ENCODE measurements at places on chromosomes 2 and 18. TPM values are rescaled to one million over a fixed set of nuclear protein-coding genes. Genes with fewer than 3 reads are reported as not detected.
A peak's percentile ranks its signal among the peaks of the same experiment; 100 is the strongest.

DNA sequence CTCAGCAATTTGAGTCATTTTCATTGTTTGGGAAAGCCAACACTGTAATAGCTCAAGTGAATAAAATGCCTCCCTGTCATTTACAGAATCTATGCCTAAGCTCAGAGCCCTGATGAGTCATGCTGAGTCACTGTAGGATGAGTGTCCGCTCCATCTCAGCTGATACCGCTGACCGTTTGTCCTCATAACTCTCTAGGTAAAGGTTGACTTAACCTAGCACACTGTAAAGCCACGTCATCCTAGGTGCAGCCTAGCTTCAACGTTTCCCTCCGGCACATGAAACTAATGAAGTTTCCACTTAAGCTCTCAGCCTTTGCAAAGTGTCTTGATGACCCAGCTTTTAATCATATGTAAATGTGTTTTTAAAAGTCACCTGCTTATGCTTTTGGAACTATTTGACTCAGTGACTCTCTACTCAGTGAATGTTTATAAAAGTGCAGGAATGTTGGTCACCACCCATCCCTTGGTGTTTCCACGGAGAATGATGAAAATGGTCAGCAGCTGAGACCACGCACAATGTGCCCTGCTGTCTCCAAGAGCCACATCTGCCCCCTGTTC, 154.0 kb downstream of the PMAIP1 start:
- no peak for DNase-seq

- no peak for DNase-seq
Observed at GRCh38 chr2:130307850-130308249, 34.8 kb upstream of the IMP4 start.

GALNT13 gene
- 1.8 TPM for total RNA-seq

DNA sequence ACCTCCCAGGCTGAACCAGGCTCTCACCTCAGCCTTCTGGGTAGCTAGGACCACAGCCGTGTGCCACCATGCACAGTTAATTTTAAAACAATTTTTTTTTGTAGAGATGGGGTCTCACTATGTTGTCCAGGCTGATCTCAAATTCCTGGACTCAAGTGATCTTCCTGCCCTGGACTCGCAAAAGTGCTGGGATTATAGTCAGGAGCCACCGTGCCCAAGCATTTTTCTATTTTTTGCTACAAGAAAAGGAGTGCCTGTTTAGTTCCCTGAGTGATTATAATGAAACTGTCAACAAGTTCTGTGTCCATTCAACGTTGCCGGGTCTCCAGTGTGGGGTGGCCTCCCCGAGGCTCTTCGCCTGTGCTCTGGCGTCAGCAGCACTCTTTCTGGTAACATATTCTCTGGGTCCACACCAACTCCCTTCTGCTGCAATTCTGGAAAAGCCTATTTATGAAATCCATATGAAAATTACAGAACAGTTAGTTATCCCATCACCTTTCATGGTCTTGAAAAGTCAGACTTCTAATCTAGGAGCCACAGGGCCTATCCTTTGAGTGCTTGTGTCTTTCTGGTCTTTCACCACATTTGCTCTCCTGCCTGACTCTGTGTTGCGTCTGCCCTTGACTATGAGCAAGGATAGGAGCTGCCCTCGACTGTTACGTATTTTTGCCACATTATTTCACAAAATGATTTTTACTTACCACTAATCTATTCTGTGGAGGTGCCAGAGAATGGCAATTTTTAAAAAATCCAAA, 172.7 kb downstream of the SOCS6 start:
- no peak for DNase-seq

MYO1B gene
- total RNA-seq = 16.3 TPM

NTSR2 gene
- total RNA-seq = not detected

- no peak for DNase-seq
Observed at GRCh38 chr2:237530472-237531433, 35.6 kb upstream of the PRLH start.

DNA sequence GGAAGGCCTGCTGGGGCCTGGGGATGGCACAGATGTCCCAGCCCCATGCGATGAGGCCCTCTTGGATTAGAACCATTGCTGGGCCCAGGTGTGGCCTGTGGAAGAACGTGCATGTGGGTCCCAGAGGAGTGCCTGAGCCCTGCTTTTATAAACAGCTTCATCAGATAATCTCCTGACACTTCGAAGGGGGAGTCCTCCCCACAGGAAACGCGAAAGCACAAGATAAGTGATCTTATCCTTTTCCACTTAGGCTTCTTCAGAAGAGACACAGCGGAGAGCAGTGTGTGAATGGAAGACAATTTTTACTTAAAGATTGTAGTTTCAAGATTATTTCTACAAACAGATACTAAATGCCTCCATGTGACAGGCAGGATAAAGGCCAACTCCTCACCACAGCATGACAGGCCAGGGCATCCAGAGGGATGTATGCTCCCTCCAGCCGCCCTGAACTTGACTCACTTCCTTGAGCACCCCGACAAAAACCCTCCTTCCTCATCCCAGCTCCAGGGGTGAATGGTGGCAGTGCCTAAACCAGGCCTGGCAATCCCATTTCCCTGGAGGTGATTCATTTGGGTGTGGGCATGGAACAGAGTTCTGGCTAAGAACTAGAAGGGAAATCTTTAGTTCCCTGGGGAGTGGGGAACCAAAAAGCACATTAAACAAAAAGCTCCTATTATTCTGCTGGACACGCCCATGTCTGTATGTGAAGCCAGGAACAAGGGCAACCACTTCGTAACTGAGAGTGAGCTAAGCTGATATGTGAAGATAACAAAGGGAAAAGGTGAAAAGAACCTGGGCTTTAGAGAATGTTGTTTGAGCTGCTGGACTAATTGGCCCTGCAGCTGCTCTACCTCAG, 56.2 kb upstream of the TMEM163 start:
- no peak for DNase-seq

DNA sequence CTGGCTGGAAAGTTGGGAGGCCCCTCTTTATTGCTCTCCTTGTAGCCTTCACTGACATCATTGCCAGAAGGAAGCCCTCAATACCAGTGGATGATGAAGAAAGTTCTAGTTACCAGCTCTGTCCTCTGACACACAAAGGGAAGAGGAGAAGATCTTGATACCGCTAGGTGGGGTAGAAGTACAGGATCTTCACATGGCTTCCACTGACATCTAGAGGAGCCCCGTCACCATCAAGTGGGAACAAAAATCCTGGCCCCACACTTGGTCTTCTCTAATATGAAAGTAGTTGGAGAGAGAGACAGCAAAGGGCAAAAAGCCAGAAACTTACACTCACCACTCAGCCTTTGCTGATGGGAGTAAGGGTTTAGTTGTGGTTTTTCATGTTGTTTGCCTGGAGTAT, 12.4 kb downstream of the XIRP2 start:
- DNase-seq = no peak

- peak; percentile 63 for DNase-seq
Observed at GRCh38 chr2:189580241-189580651, 340 bp downstream of the SLC40A1 start.

- no peak for DNase-seq
Observed at GRCh38 chr2:197237291-197238042, 73.1 kb downstream of the ANKRD44 start.

- DNase-seq = no peak
Observed at GRCh38 chr2:31263636-31264190, 29.8 kb downstream of the EHD3 start.

DNA sequence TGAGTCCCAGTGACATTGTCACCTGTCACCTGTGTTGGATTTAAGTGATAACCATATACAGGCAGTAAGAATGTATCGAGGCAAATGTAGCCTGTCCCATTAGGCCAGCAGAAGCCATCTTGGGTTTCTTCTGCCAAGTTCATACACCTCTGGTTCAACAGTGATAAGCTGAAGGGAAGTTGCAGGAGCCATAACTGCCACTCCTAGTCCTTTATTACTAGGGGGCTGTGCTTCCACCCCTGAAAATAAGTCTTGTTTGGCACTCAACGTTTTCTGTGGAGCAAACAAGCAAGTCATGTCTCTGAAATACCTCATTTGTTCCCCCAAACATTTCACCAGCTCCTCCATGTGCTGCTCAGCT, 58.1 kb upstream of the ALPP start:
- no peak for DNase-seq

DNA sequence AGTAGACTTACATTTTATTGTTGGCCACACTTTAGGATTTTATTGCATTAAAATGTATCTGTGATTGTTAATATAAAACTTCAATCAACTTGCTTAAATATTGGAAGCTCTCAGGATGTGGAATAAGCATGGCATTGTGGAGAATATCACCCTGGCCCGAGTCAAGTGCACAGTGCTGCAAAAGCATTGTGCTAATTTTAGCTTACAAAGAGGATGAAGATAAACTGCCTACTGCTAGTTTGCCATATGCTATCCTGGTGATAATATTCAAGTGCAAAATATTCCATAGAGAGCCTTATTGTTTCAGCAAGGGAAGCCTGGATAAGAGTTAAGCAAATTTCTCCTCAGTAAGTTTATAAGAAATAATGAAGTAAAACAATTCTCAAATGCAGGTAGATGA, 54.5 kb downstream of the MEIS1 start:
- no peak for DNase-seq

DNA sequence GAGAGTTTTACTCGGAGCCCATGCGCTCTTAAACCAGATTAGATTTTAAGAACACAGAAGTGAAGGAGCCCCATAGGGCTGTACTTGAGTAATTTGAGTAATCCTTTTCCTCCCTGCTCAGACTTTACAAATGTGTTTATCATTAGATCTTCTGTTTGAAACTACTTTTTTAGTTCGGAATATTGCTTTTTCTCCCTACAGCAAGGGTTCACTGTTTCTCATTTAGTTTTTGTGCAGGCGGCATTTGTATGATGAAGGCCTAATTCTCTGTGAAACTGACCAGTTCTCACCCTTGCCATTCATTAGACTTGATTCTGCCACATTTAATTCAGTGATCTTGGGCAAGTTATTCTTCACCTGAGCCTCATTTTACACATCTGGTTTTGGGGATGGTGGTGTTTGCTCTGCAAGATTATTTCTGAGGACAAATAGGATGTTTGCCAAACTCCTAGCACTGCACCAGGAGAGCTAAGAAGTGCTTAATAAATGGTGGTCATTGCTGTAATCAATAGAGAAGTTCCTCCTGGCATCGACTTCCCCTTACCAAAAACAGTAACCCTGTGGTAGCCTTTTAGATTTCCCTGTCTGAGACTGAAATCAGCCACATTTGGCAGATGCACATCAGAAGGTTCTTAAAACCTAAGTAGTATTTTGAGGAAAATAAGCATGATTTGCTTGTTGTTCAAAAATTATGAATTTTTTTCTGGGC, 2.2 kb downstream of the B3GNT2 start:
- no peak for DNase-seq

DNA sequence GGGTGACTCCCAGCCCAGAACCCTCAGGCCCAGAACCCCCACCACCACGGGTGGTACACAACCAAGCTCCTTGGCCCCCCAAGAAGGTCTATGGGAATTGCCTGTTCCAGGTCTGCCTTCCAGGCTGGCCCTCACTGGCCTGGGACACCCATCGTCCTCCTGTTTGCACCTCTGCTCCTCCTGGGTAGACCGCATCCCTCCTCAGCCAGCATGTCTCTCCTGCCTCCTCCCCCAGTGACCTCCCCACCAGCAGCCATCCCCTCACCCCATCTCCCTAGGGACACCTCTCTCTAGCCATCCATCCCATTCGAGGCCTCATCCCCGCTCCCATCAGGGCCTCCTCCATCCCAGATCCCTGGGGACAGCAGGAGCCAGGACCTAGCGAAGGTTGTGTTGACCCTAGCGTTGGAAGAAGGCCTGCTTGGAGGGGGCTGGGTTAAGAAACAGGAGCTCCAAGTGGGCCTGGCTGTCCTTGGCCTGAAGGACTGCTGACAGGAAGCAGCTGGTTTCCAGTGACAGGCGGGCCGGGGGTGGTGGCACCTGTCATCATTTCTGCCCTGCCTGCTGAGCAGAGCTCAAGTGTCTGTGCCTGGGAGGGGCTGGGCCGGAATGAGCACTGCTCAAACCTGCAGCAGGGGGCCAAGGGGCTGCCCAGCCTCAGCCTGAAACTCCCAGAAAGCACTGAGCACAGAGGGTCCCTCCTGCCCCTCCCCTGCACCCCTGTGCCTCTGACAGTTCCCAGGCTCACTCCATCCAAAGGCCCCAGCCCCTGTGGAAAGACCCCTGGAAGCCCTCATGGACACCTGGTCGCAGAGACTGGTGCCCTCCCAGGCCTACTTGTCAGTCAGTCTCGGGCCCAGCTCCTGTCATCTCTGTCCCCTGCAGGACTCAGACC, 96.0 kb upstream of the OTOS start:
- DNase-seq = peak; percentile 66

RAD51AP2 gene
- not detected for total RNA-seq

GRCh38 chr2:101302016-101302415, 6.5 kb downstream of the RNF149 start:
- DNase-seq = no peak
